GOT3 (cell line): ENCODE measurements at places on chromosomes 6 and 20.

- no peak for DNase-seq
These were observed 380.1 kb downstream of the THBS2 start for GRCh38 chr6:168873278-168874190.

GRCh38 chr6:98946879-98947410 is 801 bp downstream of the FBXL4 start:
- no peak for DNase-seq

- no peak for DNase-seq
These were observed 63.8 kb upstream of the ATXN1 start for GRCh38 chr6:16824845-16825685.

DNA sequence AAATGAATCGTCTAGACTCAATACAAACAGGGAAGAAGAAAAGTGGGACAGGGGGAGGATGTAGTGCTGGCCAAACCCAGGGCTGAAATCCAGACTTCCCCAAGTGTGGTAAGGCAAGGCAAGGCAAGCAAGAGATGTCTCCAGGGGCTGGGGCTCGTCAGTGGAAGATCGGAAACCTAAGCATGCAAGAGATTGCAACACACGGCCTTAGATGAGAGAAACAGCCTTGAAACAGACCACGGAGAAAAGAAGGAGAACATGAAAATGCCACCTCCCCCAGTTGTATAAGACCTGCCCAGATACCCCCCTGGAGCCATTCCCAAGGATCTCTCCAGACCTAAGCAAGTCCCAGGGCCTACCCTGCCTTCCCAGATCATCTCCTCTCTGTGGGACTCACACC is 20.0 kb downstream of the VEGFA start:
- no peak for DNase-seq

DNA sequence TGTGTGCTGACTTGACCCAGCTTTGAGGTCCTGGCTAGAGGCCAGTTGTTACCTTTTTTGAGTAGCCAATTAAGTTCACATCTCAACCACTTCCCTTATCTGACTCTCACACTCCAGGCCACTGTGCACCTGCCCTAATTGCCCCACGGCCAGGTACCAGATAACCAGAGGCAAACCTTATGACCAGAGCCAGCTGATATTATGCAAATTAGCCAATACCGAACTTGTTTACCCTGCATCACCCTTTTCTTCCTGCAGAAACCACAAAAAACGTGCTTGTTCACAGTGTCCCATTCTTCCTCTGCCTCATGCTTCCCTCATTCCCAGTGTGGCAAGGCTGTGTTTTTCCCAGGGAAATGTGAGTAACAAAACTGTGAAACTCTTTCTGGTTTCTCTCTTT is 89.3 kb downstream of the HTR1B start:
- DNase-seq: no peak

- no peak for DNase-seq
These were observed 52.4 kb downstream of the ELOVL4 start for GRCh38 chr6:79894939-79895338.

DNA sequence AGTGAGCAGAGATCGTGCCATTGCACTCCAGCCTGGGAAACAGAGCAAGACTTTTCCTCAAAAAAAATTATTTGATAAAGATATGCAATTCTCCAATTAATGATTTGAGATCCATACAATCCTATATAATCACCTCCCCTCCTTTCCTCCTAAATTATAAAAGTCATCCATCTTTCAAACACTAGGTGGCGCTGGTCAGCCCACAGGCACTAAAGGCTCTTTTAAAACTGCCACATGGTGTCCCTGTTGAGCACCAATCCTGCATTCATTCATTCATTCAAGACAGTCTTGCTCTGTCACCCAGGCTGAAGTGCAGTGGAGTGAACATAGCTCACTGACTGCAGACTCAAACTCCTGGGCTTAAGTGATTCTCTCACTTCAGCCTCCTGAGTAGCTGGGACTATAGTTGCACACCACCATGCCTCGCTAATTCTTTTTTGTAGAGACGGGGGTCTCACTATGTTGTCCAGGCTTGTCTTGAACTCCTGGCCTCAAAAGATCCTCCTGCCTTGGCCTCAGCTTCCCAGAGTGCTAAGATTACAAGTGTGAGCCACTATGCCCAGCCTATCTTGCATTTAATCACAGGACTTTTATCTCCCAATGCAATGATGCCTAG is 58.7 kb upstream of the SLC2A12 start:
- no peak for DNase-seq

DNA sequence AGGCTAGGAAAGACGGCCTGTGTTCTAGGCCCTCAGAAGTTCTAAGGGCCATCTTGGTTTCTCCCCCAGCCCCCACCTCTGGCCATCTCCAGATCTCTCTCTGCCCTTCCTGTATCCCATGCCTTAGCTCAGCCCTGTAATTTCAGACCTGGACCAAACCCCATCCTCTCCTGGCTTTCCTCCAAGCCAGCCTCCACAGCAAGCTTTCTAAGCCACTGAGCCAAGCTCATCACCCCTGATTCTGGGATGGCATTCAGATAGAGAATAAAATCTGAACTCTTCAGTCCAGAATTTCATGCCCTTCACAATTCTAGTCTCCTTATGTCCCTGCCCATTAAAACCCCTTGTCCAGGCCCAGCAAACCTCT is 18.9 kb upstream of the CCM2L start:
- no peak for DNase-seq

DNA sequence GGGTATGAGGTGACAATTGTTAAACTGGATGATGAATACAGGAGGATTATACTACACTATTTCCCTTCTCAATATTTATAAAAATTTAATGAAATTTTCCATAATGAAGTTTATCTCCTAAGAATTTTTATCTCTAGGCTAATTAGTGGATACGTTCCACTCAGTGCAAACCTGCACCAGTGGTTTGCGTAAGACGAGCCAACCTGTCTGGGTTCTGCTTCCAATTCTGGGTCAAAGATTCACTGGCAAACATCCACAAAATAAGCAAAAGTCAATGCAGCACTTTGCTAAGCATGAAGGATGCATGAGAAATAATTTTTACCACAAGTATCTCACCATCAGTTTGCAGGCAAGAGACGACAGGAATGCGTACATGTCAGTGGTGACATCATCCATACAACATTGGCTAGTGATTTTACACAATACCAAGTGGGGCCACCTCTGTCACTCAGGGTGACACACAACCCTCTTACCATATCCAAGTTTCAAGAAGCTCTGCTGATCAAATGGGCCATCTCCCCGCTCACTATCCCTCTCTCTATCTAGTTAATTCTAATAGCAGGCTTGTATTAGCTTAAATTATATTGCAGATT is 51.7 kb downstream of the FAM50B start:
- no peak for DNase-seq
